Activated T-cell treated with anti-CD3 and anti-CD28 coated beads, Interleukin-2, amount 50 U/mL, for 24 hours (primary cell): ENCODE measurements at places on chromosomes 3 and 15.

GRCh38 chr15:34725556-34725955, 29.2 kb downstream of the GJD2 start:
- DNase-seq, result no peak

- DNase-seq, result no peak
Observed at GRCh38 chr3:183911763-183912506, 27.3 kb upstream of the PARL start.

DNA sequence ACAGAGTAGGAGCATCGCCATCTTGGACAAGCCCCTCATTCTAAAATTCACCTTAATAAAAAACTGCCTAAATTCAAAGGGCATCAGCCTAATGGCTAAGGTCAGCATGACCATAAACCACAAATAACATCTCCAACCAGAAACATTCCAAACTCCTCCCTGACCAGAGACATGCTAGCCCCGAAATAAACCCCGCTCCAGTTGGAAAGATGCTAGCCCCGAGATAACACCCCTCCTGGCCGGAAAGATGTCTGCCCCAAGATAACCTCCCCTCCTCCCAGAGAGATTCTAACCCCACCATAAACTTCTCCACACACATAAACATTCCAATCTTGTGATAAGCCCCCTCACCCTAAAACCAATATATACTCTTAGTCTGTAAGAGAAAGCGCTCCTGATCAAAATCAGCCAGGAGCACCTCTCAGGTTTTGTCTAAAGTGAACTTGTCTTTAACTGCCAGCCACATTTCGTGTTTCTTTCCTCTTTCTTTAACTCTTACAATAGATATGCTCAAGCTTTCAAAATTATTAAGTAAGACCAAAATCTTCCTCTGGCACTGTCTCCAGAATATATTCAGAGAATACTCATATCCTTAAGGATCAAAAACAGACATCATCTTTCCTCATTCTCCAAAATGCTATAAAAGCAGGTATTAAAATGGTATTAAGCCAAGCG, 104.1 kb downstream of the GSK3B start:
- DNase-seq, result no peak

GRCh38 chr15:91896341-91897055, 43.0 kb downstream of the SLCO3A1 start:
- no peak for DNase-seq

DNA sequence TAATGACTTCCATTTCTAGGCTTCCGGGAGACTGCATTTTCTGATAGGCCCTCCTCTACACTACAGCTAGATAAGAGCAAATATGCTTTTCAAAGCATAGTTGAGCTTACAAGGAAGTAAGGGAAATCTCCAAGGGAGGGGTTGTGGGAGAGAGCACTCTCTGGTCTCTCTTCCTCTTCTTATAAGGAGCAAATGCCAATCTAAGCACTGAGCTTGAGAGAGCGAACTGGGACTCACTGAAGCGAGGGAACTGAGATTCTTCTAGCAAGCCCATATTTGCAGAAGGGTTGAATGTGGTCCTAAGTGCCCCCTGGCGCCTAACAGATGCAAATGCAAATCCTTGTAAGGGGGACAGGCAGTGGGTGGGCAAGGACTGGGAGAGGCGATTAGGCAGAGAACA, 164.8 kb downstream of the ERC2 start:
- DNase-seq, result no peak
